DND-41 (cell line): ENCODE measurements at places on chromosomes 13 and 19.
A peak's percentile ranks its signal among the peaks of the same experiment; 100 is the strongest.

DNA sequence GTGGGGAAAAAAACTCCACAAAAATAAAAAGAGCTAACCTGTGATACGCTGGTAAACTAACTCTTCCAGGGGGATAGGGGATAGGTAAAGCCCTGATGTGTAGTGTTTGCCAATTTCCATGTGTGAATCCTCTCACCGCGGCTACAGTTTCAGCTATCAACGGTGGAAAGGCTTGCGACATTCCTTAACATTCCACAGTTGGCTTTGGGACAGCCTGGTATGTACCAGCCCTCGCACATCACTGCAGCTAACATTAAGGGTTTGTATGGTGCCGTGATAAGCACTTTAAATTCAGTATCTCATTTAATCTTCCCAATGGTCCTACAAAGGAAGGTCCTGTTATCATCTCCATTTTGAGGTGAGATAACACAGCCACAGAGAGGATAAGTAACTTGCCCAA is 112.4 kb downstream of the KATNAL1 start:
- no peak for DNase-seq

DNA sequence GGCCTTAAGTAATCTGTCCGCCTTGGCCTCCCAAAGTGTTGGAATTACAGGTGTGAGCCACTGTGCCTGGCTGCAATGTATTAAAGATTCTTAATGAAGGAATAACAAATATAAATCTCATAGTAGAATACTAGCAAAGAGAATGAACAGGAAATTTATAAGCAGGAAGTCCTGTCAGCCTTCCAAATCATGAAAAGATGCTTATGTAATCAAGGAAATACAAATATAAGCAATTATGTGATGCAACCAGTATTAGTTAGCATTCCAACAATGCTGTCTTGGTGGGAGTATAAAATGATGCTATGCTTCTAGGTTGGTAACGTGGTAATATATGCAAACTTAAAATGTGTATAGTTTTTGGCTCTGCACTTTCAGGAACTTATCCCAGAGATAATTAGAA is 133.8 kb downstream of the PDS5B start:
- DNase-seq: no peak

- DNase-seq: no peak
Measured at GRCh38 chr19:55223291-55224037, 5.1 kb downstream of the TMEM86B start.

GRCh38 chr13:112807653-112808376 is 118.0 kb downstream of the ATP11A start:
- no peak for DNase-seq

DNA sequence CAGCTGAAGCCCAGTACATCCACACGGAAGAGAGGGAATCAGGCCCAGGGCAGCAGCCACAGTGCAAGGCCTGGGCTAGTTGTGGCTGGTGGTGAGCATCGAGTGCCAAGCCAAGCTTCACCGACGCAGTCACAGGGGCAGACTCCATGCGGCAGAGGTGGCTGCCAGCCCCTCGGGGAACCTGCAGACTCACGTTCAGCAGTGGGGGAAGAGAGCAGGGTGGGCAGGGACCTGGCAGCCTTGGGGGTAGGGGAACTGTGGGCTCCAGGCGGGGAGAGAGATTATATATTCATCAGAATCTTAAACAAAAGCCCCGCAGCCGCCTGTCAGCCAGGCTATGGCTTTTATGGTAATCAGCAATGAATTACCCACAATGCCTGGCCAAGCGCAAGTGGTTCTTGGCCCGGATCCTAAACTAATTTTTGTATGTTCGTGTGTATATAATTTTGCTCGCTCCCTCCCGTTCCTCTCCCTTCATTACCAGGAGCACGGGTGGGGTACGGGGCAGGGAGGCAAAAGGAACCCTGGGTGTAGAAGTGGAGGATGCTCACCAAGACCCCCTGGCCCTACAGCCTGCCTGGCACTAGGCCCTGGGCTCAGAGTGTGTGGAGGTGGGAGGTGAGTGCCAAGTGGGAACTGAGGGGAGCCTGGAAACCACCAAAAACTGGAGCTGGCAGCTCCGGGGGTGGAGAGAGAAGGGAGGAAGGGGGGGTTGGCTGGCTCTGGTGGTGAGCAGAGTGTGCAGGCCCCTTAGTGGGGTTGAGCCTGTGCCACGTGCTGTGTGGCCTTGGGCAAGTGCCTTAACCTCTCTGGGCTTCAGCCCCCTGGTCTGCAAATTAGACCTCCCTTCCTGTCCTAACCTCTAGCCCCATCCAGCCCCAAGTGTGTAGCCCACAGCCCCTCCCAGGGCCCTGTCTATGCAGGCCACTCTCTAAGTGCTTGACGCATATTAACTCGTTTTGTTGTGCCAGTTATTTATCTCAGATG is 31.9 kb downstream of the PTPRS start:
- DNase-seq: no peak

DNA sequence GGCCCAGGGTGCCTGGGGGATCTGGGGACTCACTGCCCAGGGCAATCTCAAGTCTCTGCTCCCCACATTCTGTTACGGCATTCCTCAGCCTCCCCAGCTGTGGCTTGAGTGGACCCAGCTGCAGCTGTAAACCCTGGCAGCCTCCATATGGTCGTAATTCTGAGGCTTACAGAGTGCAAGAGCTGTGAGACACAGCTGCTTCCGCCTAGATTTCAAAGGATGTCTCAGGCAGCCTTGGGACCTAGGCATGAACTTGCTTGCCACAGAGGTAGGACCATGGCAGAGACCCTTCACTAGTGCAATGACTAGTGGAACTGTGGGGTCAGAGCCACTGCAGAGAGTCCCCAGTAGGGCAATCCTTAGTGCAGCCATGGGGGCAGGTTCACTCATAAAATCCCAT is 297.5 kb downstream of the ENOX1 start:
- no peak for DNase-seq

DNA sequence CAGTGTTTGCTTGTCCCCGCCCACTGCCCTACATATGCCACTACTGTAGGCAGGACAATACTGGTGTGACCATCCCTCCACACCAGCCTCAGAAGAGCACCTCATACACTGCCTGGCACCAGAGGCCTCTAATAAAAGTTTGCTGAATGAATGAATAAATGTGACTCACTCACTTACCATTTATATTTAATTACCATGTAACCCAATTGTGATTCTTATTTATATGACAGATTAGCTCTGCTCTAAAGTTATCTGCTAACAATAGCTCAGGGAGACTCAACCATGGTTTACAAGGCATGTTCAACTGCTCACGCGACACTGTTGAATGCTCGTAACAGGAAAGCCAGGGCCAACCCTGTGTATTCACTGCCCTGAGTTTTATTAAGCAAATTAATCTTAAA is 66.0 kb upstream of the DOCK9 start:
- no peak for DNase-seq

DNA sequence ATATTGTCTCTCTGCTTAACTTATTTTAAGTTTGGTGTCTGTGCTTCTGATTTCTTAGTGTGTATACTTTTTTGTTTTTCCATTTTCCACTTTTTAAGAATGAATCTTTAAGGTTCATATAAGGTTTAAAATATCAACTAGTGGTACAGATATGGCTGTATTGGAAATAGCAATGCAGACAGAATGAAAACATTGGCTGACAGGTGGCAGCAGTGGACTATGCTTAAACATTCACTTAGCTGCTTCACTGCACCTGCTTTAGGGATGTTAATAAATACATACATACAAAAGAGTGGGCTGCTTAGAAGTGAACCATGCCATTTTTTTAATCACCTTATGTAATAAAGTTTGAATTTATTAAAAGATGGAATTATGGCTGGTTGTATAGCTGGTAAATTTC is 27.3 kb downstream of the TM9SF2 start:
- peak; percentile 22 for DNase-seq

GRCh38 chr13:37492741-37493514 is 105.6 kb downstream of the POSTN start:
- no peak for DNase-seq

DNA sequence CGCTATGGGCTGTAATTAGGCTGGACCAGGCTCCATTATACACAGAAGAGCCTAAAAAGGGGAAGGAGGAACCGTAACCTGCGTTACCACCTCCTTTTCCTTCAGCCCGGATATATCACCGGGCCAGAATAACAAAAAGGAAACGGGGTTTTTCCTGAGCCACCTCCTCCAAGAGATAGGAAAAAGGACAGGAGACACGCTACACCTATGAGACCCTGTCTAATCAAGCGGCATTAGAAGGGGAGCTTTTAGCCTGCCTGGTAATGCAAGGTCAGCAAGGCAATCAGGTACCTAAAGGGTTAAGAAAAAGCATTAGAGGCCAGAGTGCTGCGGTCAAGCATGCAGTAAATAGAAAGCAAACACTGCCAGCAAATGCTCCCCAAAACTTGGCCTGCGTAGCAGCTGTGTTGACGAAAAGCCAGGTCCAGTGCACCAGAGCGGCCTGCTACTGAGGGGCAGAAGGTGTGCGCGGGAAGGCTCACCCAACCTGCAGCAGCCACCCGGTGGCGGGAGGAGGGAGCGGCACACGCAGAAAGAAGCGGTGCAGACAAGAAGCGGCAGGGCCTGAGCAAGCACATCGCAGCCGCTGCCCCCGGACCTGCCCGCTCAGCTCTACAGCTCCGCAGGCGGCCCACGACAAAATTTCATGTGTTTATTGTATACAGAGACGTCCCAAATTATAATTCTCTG is 1466.1 kb downstream of the UQCRFS1 start:
- no peak for DNase-seq

DNA sequence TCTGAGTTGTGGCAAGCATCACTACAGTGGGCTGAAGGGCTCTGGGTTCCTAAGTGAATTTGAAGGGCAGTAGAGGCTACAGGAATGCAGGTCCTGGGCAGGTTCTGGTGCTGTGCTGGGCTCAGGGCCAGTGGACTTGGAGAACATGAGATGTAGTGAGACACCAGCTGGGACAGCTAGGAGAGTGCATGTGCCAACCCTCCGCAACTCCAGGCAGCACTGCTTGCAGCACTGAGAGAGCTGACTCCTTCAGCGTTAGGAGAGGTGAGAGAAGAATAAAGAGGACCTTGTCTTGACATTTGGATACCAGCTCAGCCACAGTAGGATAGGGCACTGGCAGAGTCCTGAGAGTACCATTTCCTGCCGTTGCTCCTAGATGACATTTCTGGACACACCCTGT is 739.9 kb upstream of the PRR20A start:
- no peak for DNase-seq

DNA sequence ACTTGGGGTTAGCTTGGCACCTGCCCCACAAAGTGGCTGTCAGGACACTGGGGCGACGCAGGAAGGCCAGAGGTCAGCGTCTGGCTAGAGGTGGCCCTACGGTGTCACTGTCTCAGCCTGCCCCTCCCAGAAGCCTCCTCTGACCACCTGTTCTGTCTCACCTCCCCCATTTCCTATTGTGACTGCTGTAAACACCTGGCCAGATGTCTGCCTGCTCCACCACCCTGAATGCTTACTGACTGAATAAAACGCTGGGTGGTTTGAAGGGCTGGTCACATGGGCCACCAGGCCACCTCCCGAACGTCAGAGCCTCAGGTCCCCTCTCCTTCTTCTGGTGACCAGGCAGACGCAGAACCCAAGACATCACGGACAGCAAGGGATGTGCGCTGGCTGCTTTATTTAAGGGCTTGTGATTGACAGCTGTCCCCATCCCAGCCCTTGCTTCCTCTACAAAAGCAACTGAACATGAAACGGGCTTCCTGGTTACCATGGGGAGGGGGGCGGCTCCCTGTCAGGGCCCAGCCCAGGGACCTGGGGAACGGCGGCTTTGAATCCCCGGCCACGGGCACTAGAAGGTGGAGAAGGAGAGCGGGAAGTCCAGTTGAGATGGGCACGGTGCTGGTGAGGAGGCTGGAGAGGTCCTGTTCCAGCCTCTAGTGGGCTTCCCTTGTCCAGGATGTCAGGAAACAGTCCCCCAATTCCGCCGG is 6.2 kb downstream of the ELOF1 start:
- no peak for DNase-seq

DNA sequence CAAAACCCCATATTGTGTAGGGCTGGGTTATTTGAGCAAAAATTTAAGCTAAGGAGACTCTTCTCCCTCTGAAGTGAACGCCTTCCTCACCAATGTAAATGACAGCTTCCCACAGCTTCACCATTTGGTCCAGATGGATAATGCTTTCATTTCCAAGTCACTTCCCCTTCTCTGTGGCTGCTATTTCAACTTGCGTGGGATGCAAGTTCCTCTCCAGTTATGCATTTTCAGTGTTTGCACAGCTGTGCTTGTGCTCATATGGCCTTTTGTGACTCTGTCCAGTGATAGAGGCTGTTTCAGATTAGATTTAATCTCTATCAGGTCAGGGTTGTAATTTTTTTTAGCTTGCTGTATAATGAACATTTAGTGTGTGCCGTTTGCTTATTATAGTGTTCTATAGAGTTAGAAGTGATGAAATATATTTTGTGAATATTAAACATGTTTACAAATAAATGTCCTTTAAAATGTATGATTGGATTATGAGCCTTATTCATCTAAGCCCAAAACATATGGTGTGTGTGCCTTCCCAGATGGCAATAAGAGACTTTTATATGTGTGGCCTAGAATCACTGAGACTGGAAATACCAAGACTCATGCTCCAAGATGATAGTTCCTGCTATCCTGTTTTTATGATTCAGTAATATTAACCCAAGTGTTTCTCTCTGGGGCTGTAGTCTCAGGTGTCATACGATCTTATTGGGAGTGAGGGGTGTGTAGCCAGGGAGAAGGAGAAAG is 86.6 kb downstream of the TNFRSF19 start:
- DNase-seq: no peak

DNA sequence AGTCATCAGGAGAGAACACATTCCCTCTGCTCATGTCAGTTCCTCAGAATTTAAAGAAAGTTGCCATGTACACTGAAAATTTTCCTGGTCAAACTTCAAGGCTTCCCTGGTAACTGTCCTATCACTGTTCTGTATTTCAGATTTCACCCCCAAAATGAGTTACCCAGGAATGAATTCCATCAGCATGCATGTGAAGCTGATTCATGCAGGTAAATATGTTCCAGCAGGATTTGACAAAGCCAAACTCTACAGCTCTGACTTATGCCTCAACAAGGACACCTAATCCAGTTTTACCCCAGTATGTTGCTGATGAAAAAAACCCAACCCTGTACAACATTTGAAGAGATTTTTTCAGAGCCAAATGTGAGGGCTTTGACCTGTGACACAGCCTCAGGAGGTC is 21.5 kb downstream of the LIG4 start:
- DNase-seq: no peak

DNA sequence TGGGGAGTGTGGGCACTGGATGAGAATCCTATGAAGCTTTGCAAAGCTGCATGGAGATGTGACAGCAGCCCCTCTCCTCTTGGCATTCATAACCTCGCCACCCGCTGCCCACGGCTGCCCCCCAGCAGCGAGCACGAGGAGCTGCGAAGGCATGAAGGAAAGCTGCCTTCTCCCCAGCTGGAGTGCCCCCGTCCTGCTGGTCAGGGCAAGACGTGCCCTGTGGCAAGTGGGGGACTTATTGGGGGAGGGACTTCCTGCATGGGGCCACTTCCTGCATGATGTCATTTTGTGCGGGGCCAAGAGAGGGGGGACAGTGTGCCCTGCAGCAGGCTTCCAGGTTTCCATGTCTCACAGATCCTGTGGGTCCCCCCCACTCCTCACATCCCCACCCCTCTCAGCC is 85.9 kb downstream of the TSHZ3 start:
- DNase-seq: peak; percentile 11

GRCh38 chr13:65990684-65991083 is 1239.5 kb downstream of the PCDH9 start:
- DNase-seq: no peak
